ENCODE measurements at places on chromosomes 4 and X. TPM values are rescaled to one million over a fixed set of nuclear protein-coding genes. Genes with fewer than 3 reads are reported as not detected.

DNA sequence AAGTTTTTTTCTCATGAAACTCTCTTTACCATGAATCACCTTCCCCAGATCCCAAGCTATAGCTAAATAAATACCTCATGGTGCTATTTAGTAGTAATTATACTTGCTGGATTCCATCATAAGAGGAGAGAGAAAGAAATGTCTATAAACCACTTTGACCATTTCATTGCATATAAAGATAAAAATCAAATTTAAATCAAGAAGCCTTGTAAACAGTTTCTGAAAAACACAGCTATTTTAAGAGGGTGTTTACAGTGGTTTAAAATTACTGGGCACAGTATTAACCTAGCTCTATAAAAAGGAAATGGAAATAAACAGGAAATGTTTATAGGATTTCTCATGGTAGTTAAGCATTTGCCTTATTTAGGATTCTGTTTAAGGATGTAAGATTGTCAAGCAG lies 637.9 kb downstream of the ADGRL3 start:
- no peak for DNase-seq

DNA sequence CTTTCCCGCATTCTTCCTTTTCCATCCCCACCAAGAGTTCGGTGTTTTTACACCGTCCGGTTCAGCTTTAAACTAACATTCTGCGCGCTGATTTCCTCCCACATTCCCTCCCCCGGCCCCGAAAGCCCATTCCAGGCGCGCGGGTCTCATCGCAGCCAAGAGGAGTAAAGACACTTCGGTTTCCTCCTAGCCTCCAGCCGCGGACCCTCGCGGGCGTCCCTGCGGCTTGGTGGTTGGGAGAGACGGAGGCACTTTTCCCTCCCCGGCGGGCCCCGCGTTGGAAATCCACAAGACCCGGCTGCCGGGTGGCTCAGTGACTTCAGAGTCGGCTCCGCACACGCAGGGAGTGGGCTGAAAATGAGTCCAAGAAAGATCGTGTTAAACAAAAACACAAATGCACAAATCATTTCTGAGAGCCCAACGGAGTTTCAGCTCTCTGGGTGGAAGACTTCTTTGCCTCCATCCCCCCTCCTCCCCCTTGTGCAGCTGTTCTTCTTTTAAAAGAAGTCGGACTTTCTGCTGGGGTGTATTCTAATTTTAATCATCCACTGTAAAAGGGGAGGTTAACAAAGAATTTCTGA lies 2.0 kb upstream of the ARX start:
- DNase-seq, result no peak

- DNase-seq, result no peak
Measured at GRCh38 chrX:10512258-10512657, 108.1 kb downstream of the MID1 start.

Gene PHEX
- 0.08 TPM for total RNA-seq

Data from Right ventricle myocardium superior (tissue), 1 donor.